ENCODE measurements at places on chromosomes 2 and 18.

DNA sequence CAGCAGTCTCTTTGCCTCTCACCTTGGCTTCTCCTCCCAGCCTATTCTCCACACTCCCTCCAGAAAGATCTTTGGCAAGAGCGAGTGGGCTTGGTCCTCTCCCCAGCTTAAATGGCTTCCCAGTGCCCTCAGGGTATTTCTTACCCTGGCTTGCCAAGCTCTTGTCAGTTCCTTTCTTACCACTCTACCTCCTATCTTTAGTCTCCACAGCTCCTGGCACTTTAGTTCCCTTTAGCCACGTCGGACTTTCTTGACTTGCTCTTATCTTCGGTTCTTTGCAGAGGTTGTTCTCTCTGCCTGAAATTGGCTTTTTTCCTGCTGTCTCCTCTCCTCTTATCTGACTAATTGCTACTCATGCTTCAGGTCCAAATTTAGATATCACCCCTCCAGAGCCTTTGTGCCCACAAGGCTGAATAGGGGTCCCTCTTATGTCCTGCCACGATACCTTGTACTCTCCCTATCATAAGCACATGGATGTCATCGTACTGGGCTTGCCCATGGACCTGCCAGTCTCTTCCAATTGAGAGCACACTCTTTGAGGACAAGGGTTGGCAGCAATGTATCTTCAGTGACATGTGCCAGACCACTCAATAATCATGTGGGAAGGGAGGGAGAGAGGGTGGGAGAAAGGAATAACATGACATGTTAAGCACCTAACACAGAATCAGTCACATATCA is 131.7 kb upstream of the CTAGE1 start:
- no peak for DNase-seq

DNA sequence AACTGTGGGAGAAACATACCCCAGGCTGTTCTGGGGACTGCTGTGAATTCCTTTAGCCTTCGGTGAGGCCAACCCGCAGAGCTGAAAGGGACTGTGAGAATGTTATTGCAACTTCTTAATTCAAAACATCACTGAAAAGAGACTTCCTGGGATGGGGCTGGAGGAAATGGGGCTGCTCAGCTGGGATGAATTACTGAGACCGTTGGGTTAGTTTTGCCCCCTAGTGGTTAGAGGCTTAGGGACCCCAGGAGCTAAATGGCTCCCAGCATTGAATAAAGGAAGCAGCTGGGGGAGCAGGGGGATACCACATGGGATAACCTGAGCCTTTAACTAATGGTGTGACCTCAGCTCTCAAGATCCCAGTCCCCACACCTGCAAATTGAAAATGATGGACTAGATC is 941.1 kb upstream of the FANCL start:
- no peak for DNase-seq

DNA sequence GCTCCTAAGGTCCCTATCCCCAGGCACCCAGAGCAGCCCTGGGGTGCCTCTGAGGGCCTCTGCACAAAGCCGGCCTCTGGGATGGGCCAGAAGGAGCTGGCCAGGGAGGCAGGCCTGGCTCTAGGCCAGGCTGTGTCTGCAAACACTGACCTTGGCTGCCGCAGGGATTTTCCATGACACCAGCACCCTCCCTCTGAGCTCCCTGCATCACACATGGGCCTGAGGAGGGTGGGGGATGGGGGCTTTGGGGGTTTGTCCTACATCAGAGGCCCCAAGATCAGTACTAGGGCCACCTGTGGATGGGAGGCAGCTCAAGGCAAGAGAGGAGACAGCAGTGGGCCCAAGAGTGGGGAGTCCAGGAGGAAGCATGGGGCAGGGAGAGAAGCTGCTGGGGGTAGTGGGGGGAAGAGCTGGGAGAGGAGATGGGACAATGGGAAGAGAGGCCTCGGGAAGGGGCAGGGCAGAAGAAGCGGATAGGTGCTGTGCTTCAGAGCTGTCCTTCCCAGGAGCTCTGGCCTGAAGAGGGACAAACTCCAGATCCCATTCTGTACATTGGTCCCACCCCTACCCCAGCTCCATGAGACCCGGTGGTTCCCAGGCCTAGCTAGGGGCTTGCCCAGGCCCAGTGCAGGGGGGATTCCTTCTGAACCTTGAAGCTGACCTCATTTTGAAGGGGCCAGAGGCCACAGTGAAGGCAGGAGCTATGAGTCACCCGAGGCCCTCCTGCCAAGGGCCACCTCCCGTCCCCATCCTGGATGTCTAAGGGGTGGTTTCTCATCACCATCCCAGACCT is 28.0 kb downstream of the KCNK3 start:
- peak; percentile 8 for DNase-seq

DNA sequence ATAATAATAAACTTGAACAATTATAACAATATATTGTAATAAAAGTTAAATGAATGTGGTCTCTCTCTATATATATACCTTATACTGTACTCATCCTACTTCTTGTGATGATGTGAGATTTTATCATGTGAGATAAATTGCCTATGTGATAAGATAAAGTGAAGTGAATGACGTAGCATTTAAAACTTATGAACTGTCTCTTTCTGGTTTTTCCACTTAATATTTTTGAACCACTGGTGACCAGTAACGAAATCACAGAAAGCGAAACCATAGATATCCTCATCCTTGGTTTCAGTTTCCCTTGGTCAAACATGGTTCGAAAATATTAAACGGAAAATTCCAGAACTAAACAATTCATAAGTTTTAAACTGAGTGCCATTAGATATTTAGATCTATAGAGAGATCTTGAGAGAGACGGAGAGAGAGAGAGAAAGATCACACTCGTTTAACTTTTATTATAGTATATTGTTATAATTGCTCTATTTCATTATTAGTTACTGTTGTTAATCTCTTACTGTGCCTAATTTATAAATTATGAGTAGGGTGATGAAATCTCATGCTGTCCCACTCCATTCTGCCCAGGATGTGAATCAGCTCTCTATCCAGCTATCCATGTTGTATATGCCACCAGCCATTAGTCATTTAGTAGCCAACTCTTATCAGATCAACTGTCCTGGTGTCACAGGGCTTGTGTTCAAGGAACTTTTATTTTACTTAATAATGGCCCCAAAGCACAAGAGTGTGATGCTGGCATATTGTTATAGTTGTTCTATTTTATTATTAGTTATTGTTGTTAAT is 156.8 kb downstream of the THADA start:
- no peak for DNase-seq

All from DMS 273 treated with DMSO at 0.1 percent for 48 hours (cell line).